ENCODE measurements at places on chromosomes 13 and 19. TPM values are rescaled to one million over a fixed set of nuclear protein-coding genes. Genes with fewer than 3 reads are reported as not detected.

C19orf38 gene
- total RNA-seq: 0.23 TPM

ZNF177 gene
- total RNA-seq: 1.2 TPM

NEK3 gene
- 13.9 TPM for total RNA-seq

SDHAF1 gene
- total RNA-seq: 8.8 TPM

IRGC gene
- not detected for total RNA-seq

ZNF534 gene
- total RNA-seq: not detected

FGF21 gene
- total RNA-seq: not detected

KCTD12 gene
- 13.7 TPM for total RNA-seq

VSTM2B gene
- total RNA-seq: not detected

MIA gene
- total RNA-seq: 2.5 TPM

ZNF763 gene
- not detected for total RNA-seq

ATXN8OS gene
- total RNA-seq: not detected

LCP1 gene
- 7.3 TPM for total RNA-seq

CGB7 gene
- total RNA-seq: 8.8 TPM

PLIN4 gene
- not detected for total RNA-seq

ALDH16A1 gene
- total RNA-seq: 19.2 TPM

PRTN3 gene
- not detected for total RNA-seq

PIH1D1 gene
- 61.3 TPM for total RNA-seq

FXYD1 gene
- 1.1 TPM for total RNA-seq

C3 gene
- total RNA-seq: 0.77 TPM

TJP3 gene
- 2.0 TPM for total RNA-seq

AMER2 gene
- 0.02 TPM for total RNA-seq

PRR19 gene
- total RNA-seq: 1.4 TPM

SPACA4 gene
- total RNA-seq: not detected

ZNF490 gene
- total RNA-seq: 8.2 TPM

ZNF667 gene
- 0.64 TPM for total RNA-seq

ZNF229 gene
- 9.5 TPM for total RNA-seq

CD37 gene
- not detected for total RNA-seq

FLT3LG gene
- total RNA-seq: not detected

MPND gene
- 14.7 TPM for total RNA-seq

FCAR gene
- total RNA-seq: not detected

SERPINE3 gene
- total RNA-seq: not detected

TUBGCP3 gene
- 14.0 TPM for total RNA-seq

PPP1R37 gene
- total RNA-seq: 29.2 TPM

All from astrocyte (in vitro differentiated cells and primary cell).